ENCODE measurements at places on chromosomes 7 and 10. TPM values are rescaled to one million over a fixed set of nuclear protein-coding genes. Genes with fewer than 3 reads are reported as not detected.

DNA sequence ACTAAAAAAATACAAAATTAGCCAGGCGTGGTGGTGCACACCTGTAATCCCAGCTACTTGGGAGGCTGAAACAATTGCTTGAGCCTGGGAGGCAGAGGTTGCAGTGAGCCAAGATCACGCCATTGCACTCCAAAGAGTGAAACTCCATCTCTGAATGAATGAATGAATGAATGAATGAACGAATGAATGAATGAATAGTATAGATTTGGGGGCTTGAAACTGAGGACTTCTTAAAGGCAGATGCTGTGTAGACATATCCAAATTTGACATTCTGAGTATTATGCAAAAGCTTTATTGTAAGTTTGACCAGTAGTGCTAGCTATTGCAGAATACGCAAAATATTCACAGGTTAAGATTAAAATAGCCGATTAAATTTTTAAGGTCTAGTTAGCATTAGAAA, 30.8 kb upstream of the ST7 start:
- DNase-seq, result no peak

GRCh38 chr7:148537435-148537834, 53.1 kb upstream of the C7orf33 start:
- no peak for DNase-seq

Gene CCDC172
- not detected for total RNA-seq

DNA sequence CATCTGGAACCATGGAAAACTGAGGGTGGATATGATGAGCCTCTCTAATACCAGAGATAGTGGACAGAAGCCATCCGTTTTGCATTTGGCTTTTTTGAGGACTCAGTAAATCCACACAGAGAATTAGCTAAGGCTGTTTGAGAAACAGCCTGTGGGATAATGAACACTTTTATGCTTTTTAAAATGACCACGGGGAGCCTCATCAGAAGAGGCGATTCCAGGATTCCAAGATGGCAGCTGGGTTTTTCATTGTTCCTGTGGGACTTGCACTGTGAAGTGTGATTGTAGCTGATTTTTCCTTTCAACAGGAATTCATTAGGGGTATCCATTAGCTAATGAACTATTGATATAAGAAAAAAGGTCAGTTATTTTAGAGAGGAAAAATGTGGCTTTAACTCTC, 353.2 kb downstream of the AUTS2 start:
- DNase-seq, result no peak

GRCh38 chr10:28985137-28985885, 303.6 kb upstream of the LYZL1 start:
- no peak for DNase-seq

DNA sequence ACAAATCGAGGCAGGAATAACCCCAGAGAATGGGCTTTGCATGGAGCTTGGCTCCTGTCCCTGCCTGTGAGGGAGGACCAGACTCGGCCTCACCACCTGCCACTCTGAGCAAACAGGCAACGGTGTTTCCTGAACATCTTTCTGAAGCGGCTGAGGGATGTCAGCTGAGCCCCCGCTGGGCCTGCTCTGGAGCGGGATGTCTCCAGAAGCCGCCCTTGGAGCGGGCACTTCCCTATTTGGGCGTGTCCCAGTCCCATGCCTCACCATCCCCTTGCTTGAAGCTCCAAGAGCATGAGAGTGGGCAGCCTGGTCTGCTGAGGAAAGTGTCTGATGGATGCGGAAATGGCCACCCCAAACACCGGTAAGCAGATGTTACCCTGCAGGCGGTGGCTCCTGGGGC, 10.2 kb downstream of the ALKBH4 start:
- DNase-seq, result no peak

Gene SAMD9
- total RNA-seq, result 37.3 TPM

- no peak for DNase-seq
These were observed 26.8 kb downstream of the GAD2 start for GRCh38 chr10:26243351-26243720.

DNA sequence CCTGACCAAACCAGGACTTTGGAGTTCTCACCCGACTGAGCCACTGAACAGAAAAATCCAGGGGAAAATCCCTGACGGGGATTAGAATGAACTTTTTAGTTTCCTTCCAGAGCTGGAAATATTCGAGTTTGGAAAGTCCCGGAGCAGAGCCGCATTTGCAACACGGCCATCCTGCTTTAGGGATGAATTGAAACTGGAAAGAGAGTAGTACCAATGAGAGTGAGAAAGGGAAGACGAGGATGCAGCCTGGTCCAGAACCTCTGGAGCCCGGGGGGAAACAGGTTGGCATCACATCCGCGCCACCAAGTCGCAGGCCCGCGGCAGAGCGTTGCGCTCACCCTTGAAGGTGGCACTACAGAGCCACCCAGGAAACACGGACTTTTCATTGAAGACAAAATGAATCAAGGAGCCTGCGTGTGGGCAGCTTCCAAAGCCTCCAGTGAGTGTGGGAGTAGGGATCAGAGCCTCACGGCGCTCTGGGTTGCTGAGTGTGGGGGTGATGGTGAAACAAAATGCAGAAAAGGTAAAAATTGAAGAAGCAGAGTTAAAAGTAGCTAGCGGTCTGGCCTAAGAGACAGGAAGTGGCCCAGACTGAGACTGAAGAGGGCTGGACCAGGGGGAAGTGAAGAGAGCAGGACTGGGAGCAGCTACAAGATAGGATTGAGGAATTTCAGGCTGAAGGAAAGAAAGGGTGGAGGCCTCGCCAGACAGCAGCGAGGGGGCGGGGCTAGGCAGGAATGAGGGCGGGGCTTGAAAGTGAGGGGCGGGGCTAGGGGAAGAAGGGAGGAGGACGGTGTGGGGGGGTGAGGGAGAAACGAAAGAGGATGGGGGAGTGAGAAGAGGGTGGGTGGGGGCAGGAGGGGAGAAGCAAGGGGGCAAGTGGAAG, 1.8 kb downstream of the SMURF1 start:
- DNase-seq, result peak; percentile 67

DNA sequence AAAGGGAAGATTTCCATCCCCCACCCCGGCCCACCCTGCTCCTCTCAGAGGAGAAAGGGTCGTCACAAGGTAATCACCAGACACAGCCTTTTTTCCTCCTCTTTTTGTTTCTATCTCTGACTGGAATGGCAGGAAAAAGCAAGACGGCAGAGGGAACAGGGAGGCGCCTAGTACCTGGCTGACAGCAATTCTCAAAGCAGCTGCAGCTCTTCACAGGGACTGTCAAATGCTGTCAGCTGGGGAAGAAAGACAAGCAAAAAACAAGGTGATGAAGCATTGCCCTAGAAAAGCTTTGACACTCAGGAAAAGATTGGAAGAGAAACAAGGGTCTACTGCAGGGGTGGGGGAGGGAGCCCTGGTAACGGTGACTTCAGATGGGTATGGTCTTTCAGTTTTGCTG, 52.7 kb downstream of the GNA12 start:
- no peak for DNase-seq

DNA sequence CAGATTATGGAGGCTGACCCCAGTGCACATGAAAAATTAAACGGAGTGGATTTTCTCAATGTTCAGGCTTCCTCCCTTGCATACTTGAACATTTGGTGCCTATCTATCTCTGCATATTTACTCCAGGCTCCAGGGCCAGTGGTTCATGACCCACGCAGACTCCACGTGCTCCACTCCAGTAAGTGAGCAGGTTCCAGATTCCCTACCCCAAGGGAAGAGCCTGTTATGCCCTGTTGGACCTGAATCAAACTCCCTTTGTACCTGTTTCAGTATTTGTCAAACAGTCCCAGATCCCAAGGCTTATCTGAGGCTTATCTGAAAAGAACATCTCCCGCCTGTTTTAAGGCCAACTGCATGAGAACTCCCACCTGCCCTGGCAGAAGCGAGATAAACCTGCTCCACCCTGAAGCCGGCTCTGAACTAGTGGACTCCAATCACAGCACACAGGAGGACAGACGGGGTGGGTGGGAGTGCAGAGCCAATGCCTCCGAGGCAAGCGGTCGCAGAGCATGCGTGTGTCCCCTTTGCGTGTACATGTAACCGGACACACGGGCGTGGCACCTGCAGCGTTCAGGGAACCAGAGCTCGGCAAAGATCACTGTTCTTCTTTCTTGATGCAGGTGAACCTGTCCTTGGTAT, 2.3 kb upstream of the FUOM start:
- DNase-seq, result no peak

DNA sequence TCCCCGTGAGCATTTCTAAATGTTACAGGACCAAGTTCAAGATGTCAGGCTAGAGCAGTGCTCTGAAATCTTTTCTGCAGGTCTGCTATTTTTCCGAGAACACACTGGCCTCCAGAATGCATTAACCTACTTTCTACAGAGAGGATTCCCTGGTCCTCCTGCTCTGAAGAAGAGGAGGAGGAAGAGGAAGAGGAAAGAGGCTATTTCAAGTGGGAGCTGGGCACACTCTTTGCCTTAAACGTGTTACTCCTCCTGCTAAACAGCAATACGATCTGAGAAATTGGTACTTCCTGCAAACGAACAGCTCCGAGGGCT, 157.4 kb downstream of the FRMD4A start:
- no peak for DNase-seq

- DNase-seq, result peak; percentile 47
These were observed 936 bp downstream of the IGF2BP3 start for GRCh38 chr7:23469150-23469960.

GRCh38 chr10:78742730-78743615, 325.8 kb upstream of the ZMIZ1 start:
- no peak for DNase-seq

Measured in LHCN-M2 (cell line).